ENCODE measurements at places on chromosomes 13 and 19. TPM values are rescaled to one million over a fixed set of nuclear protein-coding genes. Genes with fewer than 3 reads are reported as not detected.

DNA sequence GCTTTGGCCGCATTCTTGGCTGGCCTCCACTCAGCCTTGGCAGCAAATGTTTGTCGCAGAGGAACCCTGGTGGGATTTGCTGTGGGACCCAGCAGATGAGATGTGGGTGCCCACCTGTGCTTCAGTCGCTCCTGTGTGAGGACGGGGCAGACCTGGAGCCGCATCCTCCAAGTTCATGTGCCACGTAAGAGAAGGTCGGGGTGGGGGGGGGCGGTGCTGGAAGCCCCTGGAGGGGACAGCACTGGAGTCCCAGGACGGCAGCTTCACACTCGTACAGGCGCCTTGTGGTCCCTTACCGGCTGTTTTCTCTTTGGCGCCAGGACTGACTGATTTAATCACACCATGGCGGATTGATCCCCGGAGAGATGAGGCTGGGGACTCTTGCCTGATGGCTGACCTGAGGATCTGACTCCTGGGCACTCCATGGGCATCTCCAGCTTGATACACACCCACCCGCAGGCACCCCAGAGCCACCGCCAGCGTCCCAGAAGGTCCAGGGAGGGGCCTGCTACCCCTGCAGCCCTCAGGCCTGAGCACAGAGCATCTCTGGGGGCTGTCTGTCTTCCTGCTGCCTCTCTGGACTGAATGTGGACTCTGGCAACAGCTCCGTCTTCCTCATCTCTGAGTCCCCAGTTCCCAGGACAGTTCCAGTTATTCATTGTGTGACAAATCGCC, 10.0 kb upstream of the GRTP1 start:
- DNase-seq = no peak

- no peak for DNase-seq
Measured at GRCh38 chr13:24218338-24218737, 57.8 kb downstream of the SPATA13 start.

SHISA7 gene
- total RNA-seq = not detected

ZNF99 gene
- total RNA-seq = not detected

PPM1N gene
- total RNA-seq = 5.1 TPM

Data from natural killer cell (primary cell).